ENCODE measurements at places on chromosomes 3 and 15. TPM values are rescaled to one million over a fixed set of nuclear protein-coding genes. Genes with fewer than 3 reads are reported as not detected.

Gene SAMD7
- not detected for total RNA-seq

Gene DAZL
- total RNA-seq, result not detected

Gene TGM4
- total RNA-seq, result 2.5 TPM

Gene GATA2
- total RNA-seq, result 0.51 TPM

Gene P2RY1
- 0.28 TPM for total RNA-seq

Gene AGTR1
- not detected for total RNA-seq
